Stimulated activated CD4-positive, alpha-beta T cell treated with anti-CD3 and anti-CD28 coated beads, Interleukin-4, amount 100 ng/mL, for 24 hours (primary cell): ENCODE measurements at places on chromosomes 1 and 21.

GRCh38 chr1:14607295-14607694 lies 8.8 kb downstream of the KAZN start:
- no peak for DNase-seq

- no peak for DNase-seq
Measured at GRCh38 chr21:34833465-34833864, 164.7 kb downstream of the CLIC6 start.

GRCh38 chr1:51551848-51552296 lies 32.8 kb upstream of the EPS15 start:
- no peak for DNase-seq

DNA sequence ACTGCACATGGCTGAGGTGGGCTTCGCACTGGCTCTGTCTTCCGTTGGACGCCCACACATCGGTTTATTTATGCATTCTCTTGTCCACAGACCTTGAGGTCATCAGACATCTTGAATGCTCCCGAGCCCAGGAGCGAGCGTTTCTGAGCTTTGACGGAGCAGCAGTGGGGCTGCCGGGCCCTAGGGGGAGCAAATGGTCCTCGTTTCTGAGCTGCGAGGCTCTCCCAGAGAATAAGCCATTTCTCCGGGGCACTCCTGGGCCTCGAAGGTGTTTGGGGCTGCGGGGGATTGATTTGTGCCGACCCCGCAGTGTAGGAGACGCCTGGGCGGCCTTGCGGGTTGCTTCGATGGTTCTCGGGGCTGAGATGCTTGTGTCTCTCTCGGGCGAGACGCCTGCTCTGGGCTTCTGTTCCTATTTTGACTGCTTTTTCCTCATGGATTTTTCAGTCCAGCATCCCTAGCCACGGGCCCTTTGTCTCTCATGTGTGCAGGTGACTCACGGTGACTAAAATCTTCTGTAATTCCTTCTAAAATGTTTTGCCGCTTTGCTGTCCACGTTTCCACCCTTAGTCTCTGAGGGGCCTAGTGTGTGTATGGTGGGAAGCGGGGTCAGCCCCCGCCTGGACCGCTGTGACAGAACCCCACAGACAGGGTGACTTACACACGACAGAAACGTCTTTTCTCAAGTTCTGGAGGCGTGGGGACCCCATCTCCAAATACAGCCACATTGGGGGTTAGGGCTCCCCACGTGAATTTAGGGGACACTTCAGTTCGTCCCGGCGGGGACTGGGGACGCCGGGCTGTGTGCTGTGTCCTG lies 62.1 kb downstream of the FAAP20 start:
- DNase-seq = no peak

DNA sequence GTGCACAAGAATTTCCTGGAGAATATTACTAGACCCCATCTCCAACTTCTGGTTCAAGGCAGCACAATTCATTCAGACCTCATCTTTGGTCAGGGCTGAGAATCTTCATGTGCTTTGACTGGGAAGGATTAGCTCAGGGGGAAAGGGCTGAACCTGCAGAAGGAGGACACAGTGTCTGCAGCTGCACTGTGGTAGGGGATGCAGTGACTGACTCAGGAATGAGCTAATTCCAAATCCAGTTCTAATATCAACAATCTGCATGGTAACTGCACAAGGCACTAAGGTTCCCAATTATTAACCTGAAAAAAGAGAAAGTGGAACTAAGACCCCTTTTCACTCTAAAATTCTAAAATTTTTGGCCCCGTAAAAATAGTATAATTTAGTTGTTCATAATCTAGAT lies 31.6 kb downstream of the TTLL7 start:
- no peak for DNase-seq

DNA sequence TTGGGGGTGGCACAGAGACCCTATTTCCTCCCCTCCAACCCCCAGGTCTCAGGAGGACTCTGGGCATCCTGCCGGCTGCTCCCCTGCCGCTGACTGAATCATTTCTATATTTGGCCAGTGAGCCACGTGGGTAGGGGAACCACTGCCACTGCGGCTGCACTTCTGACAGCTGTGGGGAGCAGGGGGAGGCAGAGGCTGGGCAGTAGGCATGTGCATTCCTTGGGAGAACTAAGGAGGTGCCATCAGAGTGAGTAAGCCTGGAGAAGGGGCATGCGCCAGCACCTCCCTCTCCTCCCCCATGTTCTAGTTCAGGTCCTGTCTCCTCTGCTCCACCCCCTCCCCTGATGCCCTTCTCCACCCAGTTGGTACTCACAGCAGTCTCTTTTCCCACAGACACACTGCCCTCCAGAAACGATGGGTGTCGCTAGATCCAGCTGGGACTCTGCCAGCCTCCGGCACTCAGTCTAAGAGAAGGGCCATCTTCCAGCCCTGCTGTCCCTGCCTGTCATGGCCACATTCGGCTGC lies 12.0 kb downstream of the PPFIA4 start:
- no peak for DNase-seq

DNA sequence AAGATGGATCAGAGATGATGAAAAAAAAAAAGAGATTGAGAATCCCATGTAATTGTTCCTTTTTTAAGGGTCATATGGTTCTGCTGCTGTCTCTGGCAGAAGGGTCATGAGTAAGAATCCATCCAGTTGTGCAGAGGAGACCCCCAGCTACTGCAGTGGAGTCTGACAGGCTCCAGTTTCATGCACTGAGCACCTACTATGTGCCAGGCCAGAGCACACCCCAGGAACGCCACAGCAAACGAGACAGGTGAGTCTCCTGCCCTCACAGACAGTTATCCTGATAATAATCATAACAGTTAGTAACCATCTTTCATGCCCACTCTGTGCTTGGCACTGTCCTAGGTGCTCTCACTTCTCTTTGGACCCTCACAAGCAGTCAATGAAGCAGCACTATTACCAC lies 420.0 kb downstream of the MATN1 start:
- DNase-seq = no peak

DNA sequence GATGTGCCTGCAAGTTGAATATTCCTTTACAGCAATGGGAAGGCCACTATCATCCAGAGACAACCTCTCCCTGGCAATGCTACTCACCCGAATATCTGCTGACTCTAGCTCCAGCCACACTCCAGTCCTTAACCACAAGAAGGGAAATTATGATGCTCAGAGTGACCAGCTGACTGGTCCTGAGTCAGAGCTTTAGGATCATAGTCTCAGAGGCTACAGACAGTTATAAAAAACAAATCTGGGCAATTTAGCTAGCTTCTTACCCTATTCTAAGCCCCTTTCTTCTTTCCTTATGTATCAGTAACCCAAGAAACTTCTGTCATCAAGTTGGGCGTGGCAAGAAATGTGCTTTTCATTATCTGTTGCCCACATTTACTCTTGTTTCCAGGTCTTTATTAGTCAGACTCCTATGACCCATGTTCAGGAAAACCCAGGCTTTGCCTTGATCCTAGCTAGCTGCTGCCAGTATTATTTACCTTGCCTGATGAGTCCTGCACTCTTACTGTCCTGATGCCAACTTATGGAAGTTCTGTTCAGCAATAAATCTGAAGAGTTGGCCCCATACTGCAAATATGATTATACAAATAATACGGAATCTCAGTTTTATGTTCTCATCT lies 207.0 kb downstream of the TTLL7 start:
- DNase-seq = no peak

DNA sequence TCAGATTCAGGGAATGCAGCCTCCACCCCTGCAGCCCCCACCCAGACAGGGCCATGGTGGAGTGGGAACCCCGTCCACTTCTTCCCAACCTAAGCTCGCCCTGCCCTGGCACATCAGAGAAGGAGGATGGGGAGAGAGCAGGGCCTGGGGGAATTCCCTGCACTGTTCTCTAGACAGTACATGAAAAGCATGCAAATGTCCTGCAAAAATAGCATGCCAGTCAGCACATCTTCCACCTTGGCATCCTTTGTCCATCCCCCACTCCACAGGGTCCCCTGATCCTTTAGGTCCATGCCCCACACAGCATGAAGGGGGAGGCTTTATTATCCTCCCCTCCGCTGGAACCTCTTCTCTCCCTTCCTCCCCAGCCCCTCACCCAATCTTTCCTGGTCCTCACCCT lies 35.0 kb upstream of the RD3 start:
- DNase-seq = no peak

GRCh38 chr1:6378096-6378746 lies 15.3 kb downstream of the ACOT7 start:
- DNase-seq = no peak

GRCh38 chr1:193658081-193658480 lies 471.7 kb upstream of the B3GALT2 start:
- DNase-seq = no peak

GRCh38 chr1:209038735-209039134 lies 544.8 kb upstream of the CAMK1G start:
- no peak for DNase-seq

- no peak for DNase-seq
Measured at GRCh38 chr21:38824124-38824822, 18.5 kb downstream of the ETS2 start.

- DNase-seq = no peak
Measured at GRCh38 chr1:239434181-239434580, 47.8 kb downstream of the CHRM3 start.

DNA sequence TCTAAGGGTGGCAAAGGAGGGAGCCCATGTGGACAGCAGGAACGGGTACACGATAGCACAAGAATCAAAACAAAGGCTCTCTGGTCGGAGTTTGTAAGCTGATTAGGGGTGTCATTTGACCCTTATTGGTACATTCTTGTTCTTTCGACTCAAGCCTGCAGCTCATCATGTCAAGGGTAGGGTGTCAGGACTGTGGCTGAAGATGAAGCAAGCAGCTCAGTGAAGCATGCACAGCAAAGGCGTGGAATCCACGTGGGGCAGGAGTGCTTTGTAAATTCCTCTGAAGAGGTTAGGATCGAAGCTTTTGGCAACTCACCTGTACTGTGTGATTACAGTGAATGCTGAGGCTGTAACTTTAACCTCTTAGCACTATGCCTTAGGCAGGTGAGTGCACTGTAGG lies 4.7 kb upstream of the ABCB10 start:
- no peak for DNase-seq

- no peak for DNase-seq
Measured at GRCh38 chr1:200075522-200075921, 48.0 kb downstream of the NR5A2 start.

GRCh38 chr1:203317429-203318228 lies 12.3 kb downstream of the BTG2 start:
- no peak for DNase-seq

GRCh38 chr1:6353955-6354658 lies 39.5 kb downstream of the ACOT7 start:
- no peak for DNase-seq

- no peak for DNase-seq
Measured at GRCh38 chr1:57858740-57859139, 434.9 kb upstream of the DAB1 start.

- no peak for DNase-seq
Measured at GRCh38 chr1:208153386-208153785, 90.8 kb downstream of the PLXNA2 start.

- no peak for DNase-seq
Measured at GRCh38 chr1:55947446-55947845, 631.9 kb downstream of the PLPP3 start.
